Neural progenitor cell (in vitro differentiated cells): ENCODE measurements at places on chromosomes 5 and 9.

DNA sequence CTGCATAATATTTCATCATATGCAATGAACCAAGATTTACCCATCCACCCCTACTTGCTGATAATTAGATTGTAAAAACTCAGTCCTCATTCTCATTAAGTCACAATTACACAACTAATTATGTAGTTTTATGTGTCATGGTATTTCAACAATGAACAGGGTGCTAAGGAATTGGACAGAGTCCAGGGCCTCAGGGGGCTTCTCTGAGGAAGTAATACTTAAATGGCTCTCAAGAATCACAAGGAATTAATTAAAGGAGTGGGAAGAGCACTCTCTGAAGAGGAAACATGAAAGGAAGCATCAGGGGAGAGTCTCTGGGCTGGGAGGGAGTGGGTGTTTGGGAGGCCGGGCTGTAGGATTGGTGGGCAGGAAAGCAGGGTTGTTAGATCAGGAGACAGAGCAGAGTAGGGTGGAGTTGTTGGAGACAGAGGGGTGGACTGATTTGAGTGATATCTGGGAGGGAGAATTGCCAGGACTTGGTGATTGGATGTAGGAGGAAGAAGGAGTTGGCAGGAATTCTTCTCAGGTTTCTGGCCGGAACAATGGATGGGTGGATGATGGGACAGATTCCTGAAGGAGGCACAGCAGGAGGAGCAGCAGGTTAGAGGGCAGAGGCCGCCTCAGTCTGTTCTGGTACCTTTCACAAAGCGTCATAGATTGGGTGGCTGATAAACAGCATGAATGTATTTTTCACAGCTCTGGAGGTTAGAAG lies 23.0 kb upstream of the NSG2 start:
- peak; percentile 34 for DNase-seq

GRCh38 chr9:116039312-116039711 lies 114.3 kb upstream of the PAPPA start:
- DNase-seq: peak; percentile 29

DNA sequence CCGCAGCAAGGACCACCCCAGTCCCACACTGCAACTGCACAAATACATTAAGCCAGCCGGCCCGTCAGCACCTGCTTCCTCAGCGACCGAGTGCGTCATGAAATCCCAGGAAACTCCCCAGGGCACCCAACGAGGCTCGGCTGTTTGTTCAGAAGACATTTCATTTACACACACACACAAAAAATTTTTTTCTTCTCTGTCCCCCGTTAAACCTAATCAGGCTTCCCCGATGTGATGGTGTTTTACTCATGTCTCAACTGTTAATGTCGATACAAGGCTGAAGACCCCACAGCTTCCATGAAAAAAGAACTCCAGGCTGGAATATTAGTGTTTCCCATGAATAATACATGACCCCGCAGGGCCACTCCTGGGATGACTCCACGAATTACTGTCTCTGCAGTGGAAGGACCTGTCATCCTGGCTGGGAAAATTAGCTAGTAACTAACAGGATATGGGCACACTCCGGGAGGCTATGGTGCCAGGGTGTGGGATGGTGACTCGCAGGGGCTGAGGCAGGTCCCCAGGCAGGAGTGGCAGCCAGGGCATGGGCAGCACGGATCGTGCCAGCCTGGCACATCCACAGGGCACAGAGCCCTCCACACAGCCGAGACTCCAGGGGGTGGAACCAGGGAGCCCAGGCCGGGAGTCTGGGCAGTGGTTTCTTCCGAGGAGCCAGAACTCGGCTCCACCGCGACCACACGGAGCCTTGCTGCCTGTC lies 102.4 kb downstream of the VAV2 start:
- DNase-seq: no peak

- DNase-seq: peak; percentile 94
These were observed 10.2 kb upstream of the TIFAB start for GRCh38 chr5:135462304-135462703.

GRCh38 chr9:136865768-136866103 lies 372 bp downstream of the EDF1 start:
- DNase-seq: no peak
